CD14-positive monocyte (primary cell): ENCODE measurements at places on chromosomes 16 and 17. TPM values are rescaled to one million over a fixed set of nuclear protein-coding genes. Genes with fewer than 3 reads are reported as not detected.

DNA sequence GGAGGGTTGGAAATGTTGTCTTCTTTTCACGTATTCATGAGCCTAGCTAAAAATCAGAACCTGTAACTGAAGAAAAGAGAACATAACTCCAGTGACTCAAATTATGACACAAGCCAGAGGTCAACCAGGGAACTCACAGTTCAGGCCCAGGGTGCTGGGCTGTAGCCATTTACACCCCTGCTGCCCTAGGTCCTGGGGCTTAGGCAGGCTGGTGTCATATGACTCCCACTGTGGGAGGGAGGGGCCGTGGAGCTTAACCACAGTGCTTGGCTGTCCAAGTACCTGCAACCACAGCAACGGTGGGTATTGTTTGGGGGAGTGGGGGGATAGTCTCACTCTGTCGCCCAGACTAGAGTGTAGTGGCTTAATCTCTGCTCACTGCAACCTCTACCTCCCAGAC, 71.1 kb upstream of the AMZ2 start:
- DNase-seq = no peak

DNA sequence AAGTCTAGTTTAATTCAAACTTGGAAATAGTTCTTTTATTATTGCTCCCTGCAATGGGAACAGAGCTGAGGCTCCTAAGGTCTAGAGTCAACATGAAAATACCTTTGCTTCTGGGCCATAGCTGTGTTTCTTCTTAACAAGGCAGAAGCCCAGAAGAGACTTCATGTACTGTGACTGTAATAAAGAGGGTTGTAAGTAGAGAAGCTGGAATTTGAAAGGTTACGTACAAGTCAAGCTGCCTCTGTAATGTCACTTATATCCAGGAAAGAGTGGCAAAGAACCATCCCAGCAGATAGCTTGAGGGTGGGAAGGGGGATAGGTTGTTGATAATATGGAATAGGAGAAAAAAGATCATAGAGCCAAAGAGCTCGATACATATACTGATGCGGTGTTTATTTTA, 248.6 kb downstream of the WWOX start:
- no peak for DNase-seq

DNA sequence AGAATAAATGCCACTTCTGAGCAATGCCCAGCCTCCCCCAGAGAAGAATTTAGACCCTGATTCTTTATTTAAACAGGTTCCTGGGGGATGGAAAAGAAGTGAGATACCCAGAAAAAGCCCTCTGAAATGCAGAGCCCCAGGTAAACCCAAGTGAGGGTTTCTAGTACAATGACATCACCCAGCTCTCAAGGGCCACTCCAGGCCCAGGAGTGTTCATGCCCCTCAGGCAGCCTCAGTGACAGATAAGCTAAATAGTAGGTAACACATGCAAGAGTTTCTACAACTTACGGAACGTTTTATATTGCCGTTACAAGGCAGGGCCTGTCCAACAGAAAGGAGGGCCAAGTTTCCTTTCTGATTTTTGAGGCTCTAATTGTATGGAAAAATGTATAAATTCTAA, 683.7 kb upstream of the SALL1 start:
- DNase-seq = no peak

Gene ACE
- polyA plus RNA-seq = 0.55 and 1.8 TPM in 2 replicates

DNA sequence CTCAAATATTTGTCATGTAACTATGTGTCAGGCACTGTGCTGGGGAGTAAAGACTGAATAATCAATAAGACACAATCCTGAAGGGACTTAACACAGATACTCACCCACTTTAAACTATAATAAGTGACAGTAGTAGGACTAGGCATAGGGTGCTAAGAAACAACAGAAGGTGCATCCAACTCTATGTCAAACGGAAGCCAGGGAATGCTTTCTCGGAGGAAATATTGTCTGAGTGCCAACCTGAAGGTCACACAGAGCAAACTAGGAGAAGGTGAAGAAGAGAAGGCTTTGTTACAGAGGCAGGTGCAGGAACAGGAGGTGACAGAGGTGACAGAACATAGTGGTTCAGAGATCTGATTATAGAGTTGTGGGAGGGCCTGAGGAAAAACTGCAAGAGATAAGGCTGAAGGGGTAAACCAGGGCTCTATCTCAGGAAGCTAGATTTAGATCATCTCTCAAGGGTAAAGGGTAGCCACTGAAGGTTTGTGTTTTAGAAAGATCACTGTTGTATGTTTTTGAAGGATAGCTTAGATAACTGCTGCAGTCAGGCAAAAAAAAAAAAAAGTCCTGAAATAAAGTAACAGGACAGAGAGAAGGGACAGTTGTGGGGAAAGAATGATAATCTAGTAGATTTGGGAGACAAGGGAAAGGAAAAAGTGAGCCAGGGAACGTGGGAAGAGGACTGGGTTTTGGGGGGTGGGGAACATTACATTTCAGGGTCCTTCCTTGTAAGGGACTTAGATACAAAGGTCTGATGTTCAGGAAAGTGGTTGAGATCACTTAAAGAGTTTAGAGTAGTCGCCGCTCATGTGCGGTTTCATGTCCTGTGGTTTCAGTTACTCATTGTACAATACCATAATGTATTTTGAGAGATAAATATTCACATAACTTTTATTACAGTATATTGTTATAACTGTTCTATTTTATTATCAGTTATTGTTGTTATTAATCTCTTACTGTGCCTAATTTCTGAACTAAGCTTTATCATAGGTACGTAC, 85.6 kb upstream of the NETO2 start:
- no peak for DNase-seq

Gene TBC1D3E
- not detected in 2 replicates for polyA plus RNA-seq

- DNase-seq = no peak
Measured at GRCh38 chr17:11720816-11721215, 122.5 kb downstream of the DNAH9 start.

DNA sequence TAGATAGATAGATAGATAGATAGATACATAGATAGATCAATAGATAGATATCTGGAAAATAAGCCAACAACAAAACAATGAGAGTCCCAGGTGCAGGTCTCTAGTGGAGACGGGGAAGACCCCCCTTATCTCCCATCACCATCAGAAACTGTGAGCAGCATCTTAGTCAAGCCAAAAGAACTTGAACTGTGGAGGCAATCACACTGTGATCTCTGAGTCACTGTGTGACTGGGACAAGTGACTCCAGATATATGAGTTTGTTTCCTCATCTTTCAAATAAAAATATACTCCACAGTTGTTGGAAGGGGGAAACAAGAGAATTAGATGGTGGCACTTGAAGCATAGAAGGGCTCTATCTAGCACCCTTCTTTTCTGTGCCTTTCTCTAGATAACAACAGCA, 42.1 kb downstream of the NOG start:
- DNase-seq = no peak

Gene G6PC1
- polyA plus RNA-seq = not detected in 2 replicates

Gene GAN
- polyA plus RNA-seq = 0.89 TPM

- peak; percentile 32 for DNase-seq
Measured at GRCh38 chr17:48678141-48678971, 44.0 kb downstream of the PRAC1 start.

Gene KANSL1
- 4.6 TPM for polyA plus RNA-seq

GRCh38 chr17:76079956-76080767, 1.2 kb downstream of the ZACN start:
- no peak for DNase-seq

Gene ALOX15B
- 2.8 TPM for polyA plus RNA-seq

- no peak for DNase-seq
Measured at GRCh38 chr16:50609049-50609448, 60.9 kb downstream of the NKD1 start.

Gene TP53TG3B
- not detected for polyA plus RNA-seq

GRCh38 chr17:7824021-7824924, 9.7 kb upstream of the KDM6B start:
- DNase-seq = no peak

Gene ADAMTS18
- polyA plus RNA-seq = not detected

Gene TMEM114
- polyA plus RNA-seq = not detected

- peak; percentile 11 for DNase-seq
Measured at GRCh38 chr17:3276126-3276525, 22.0 kb downstream of the OR3A1 start.
